ENCODE measurements at places on chromosomes 3 and 15. TPM values are rescaled to one million over a fixed set of nuclear protein-coding genes. Genes with fewer than 3 reads are reported as not detected.

SLC27A2 gene
- total RNA-seq: 11.4 TPM

DNA sequence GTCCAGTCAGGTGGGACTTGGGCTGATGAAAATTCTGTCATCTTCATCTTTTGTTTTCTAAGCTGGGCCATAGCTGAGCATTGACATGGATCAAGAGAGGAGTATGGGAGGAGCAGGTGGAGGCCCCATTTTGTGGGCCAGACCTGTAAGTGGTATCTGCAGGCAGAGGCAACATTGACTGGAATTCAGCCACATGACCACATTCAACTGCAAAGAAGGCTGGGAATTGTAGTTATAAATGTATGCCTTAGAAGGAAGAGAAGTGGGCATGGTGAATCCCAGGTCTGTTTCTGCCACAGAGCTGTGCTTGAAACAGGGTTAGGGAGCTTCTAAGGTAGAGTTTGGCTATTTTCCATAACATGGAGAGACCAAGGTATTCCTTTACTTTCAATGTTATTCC lies 11.4 kb downstream of the KCNAB1 start:
- no peak for DNase-seq

GRCh38 chr3:71560665-71561064 lies 22.9 kb downstream of the FOXP1 start:
- DNase-seq: no peak

- DNase-seq: no peak
Observed at GRCh38 chr3:139289860-139290524, 53.8 kb upstream of the MRPS22 start.

DNA sequence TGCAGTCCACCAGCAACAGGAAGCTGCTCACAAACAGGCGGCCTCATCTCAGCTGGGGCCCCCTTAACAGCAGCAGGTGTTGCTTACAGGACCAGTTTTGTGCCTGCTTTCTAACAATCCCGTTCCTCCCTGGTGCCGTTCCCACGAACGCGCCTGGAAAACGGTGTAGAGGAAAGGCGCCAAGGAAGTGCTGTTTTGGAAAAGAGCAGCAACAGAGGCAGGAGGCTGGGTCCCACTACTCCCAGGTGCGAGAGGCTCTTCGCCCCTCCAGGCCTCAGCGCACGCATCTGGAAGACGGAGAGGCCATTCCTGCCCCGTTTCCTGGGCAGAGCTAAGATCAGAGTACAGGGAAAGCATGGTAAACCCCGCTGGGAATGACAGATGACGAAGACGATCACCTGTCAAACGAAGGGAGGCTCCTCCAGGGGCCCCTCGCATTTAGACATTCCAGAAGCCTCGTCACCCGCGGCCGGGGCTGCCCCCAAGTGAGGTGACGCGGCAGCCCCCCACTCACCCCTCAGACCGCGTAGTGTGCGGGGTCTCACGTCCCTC lies 603 bp downstream of the SCAPER start:
- no peak for DNase-seq

Measured in omental fat pad (tissue), 4 donors.